ENCODE measurements at places on chromosomes 1 and 21. TPM values are rescaled to one million over a fixed set of nuclear protein-coding genes. Genes with fewer than 3 reads are reported as not detected.

DNA sequence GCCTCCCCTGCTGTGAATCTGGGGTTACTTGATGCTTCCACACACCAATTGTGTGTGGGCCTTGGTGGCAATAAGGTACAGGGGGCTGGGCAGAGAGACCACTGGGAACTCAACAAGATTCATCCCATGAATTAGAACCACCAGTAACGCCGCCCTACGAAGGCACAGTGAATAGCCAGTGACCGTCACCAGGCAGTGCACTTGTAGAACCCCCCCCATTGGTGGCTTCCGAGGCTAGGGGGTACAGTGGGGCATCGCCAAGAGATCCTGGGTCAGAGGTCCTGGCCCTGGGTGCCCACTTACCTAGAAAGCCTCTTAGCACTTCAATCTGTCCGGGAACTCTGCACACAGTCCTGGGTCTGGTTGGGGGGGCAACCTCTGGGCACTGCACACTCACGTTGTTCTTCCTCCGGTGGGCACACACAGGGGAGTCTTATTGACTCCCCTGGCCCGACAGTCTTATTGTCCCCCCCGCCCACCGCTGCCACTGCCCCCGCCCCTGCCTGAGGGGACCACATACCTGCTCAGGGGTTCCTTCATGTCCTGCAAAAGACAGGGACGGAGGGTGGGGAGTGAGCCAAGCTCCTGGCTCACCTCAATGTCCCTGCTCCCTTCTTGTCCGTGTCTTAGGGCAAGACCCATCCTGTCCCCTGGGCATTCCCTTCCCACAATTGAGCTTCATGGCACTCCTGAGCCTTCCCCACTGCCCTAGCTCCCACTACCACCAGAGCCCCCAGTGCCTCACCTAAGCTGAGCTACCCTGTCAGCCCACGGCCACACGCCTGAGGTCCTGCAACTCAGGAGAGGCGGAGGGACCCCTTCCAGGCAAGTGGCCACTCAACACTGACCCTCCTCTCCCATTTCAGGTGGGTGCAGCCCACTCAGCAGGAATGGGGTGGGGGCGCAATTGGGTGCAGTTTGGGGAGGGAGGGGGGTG lies 2.5 kb upstream of the TRIM11 start:
- DNase-seq: no peak

- DNase-seq: peak; percentile 53
Measured at GRCh38 chr21:45987121-45987711, 5.6 kb downstream of the COL6A1 start.

DNA sequence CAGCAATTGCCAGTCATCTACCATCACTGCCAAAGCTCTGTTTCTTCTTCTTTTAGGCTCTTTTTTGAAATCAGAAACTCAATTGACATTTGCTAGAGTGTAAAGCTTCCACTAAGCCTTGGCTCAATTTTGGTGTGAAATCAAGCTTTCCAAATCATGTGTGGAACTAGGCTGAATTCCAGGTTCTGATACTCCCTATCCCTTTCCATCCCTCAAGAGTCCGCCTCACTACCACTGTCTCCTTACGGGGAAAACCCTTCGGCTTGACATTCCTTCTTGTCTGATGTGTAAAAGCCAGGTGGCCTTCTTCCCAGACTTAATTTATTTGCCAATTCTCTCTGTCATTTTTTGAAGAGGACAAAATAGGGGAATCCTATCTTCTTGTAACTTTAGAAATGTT lies 47.2 kb upstream of the PRMT6 start:
- DNase-seq: no peak

DNA sequence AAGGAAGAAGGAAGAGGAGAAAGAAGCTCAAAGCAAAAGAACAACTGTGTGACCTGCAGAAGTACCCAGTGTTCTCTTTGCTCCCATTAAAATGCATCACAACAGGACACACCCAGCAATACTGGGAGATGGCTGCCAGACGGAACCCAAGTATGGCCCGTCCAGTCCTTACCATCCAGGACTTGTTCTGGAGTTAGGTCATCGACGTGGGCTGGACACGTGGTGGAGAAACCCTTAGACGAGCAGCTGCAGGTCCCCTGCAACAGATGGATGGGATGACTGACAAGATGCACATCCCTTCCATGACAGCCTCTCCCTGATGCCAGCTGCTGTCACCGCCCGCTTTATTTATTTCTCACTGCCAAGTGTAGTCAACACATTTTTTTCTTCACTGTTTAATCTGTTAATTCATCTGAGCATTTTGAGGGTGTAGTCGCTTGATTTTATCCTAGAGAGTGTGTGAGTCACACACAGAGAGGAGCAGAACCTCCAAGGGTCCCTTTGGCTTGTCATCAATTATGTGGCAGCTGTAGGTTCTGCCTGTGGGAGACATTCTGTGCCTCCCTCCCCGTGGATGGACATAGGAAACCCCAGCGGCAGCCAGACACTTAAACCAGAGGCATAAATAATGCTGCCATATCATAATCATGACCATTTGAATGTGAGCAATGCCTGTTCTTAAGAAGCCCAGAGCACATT lies 80.9 kb downstream of the ABCA4 start:
- no peak for DNase-seq

DNA sequence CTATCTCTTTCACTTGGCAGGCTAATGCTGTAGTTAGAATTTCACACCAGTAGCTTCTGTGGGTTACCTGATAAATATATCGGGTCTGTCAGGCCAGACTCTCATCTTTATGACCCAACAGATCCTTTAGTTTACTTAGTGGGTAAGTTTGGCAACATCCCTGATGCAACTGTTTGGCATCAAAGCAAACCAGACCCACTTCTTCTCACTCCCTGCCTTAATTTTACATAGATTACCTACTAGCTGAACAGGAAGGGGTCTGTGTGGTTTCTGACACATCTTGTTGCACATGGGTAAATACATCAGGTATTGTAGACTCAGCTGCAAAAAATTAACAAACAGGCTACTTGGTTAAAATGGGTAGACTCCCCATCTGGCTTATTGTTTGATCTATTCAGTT lies 3.2 kb upstream of the GUK1 start:
- no peak for DNase-seq

GRCh38 chr21:38613686-38614085 lies 115.4 kb upstream of the ERG start:
- no peak for DNase-seq

DNA sequence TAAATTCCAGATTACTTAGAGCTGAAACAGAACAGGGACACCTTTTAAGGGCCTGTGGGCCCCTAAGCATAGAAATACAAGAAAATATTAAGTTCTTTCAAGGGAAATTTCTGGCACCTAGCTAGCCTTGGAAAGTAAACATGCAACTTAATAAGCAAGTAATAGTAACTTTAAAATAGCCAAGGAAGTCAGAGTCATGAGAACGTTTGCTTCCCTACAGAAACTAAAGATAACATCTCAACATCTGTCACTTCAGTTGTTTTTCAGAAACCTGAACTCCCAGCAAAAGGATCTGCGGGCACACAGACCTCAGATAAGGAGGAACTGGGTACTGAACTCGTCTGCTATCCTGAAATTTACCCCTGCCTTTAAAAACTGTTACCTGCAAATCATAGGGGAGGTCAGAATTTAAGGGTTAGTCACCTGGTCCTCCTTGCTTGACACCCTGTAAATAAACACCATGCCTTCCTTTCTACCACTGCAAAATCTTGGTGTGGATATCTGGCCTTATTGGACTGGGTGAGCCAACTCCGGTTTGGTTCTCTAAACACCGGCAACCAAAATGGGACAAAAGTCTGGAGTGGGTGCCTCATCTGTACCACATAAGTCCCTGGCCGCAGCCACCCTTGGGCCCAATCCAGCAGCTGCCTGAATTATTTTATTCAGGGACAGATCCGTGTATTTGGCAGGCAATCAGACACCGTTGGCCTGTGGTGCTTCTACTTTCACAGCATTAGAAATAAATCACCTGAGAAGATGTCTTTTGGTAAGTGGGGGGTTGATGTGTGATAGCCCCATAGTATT lies 27.9 kb downstream of the NRDC start:
- no peak for DNase-seq

DNA sequence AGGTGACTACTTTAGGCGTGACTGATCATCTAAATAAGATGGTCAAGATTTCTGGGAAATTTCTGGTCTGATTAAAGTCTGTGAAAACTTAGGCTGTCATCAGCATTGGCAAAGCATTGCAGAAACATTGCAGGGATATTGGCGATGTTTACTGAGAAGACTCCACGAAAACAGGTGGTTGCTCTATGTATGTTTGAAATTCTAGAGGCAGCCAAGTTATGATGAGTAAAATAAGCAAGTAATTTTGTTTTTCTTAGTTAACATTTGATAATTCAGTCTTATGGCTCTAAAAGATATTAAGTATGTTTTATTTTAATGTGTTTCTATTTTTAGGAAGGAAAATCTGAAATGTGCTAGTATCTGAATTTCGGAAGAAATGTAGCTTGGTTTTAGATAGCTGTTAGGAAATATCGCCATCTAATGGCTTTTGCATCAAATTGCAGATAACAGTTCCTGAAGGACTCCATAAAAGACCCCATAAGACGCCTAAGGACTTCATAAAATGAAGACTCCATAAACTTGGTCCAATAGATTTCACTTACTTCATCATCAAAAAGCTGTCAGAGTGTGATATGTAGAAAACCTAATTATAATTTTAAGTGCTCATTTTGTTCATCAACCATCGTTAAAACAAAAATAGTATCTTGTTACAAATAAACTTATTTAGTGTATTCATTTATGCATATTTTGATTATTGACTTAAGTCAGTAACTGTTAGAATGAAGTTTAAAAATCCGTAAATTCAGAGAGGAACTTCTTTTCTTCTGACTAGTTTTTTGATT lies 344.6 kb downstream of the RYR2 start:
- peak; percentile 33 for DNase-seq

DNA sequence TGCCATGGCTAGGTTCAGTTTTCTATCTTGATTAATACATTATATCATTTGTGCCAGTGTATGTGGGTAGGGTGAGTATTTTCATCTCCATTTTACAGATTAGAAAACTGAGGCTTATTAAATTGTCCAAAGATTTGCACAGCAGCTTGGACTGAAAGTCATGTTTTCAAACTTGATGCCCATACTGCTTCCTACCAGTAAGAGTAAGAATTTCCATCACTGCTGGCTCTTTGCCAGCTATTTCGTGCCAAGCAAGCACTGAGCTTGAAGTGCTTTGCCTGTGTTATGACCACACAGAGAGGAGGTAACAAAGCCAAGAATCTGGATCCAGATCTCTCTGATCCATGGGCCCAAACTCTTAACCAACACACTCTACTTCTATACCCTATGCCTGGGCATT lies 295.0 kb downstream of the VAV3 start:
- DNase-seq: no peak

- no peak for DNase-seq
Measured at GRCh38 chr1:74650561-74650960, 23.0 kb downstream of the ERICH3 start.

DNA sequence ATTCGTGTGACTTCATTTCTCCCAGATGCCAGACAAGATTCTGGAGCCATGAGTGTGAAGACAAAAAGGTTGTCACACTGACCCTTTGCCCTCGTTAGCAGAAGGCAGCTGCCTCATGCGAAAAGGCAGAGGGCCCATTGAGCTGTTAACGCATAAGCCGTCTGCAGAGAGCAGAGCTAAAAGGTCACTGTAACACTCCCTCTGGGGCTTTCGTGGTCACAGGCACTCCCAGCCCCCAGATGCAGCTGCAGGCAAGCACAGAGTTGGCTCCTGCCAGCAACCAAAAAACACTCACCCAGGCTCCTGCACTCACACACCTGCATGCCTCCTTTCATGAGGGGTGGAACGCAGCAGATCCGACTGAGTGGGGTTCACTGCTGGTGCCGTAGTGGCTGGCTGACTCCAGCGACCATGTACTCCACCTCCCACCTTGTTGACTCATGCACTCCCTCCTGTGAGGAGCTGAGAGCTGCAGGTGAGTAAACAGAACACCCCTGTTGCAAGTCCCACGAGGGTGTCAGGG lies 287.5 kb downstream of the SMYD3 start:
- peak; percentile 46 for DNase-seq

DNA sequence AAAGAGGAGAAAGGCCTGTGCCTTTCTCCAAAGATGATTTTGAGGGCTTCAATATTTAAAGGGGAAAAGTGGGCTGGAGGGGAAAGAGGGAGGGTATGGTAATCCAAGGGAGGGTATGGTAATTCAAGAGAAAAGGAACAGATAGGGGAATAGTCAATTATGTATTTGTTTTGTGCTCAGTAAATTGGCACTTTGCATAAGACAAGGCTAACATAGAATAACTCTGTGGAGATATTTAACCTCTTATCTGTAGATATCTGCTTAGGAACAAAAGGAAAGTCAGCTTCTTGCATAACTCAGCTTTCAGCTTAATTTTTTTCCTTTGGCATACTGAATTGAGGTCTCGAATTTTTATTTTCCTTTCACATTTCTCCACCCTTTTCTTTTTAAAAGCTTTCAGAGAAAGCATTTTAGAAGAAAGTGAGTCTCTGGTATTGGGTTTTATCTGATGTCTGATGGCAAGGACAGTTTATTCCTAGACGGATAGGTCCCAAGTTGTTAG lies 119.9 kb upstream of the F3 start:
- no peak for DNase-seq

The RGS8 gene
- total RNA-seq: 14.2 TPM

The NHLH1 gene
- total RNA-seq: 0.21 TPM

The TFF3 gene
- total RNA-seq: 9.2 TPM

All from H7 (cell line).